Muscle of leg (tissue), 16 donors: ENCODE measurements at places on chromosomes 12 and 14. TPM values are rescaled to one million over a fixed set of nuclear protein-coding genes. Genes with fewer than 3 reads are reported as not detected.

DNA sequence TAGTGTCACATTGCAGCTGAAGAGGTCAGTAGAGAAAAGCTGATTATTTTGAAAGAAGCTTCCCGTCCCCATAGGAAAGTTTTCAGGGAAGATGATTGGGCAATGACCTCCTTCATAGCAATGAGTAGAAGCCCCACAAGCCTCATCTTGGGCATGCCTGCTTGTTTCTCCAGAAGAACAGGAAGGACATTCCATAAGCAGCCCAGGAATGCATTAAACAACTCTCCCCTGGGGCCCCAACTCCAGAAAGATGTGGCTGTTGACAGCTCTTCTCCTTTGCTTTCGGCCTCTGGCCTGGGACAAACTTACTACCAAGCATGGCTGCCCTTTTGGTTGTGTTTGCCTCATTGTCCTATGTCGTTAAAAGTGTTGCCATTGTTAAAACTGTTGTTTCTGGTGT lies 5.7 kb upstream of the VDR start:
- peaks cover 2% of the 10 kb centered on the region for H3K4me1 ChIP-seq
- peaks cover 16% of the 10 kb centered on the region for H3K27me3 ChIP-seq
- no peak overlapping the region for H3K27ac ChIP-seq
- no peak for DNase-seq
- no peak overlapping the region for H3K4me3 ChIP-seq
- H3K36me3 ChIP-seq, result no peaks in the 10 kb centered on the region

GRCh38 chr14:71698027-71698426 lies 234.2 kb upstream of the RGS6 start:
- no peaks in the 10 kb centered on the region for H3K27me3 ChIP-seq
- no peak overlapping the region for H3K27ac ChIP-seq

Gene PLA2G1B
- not detected for polyA plus RNA-seq

Gene APOF
- polyA plus RNA-seq, result not detected

Gene CHST11
- 2.2 TPM for polyA plus RNA-seq

DNA sequence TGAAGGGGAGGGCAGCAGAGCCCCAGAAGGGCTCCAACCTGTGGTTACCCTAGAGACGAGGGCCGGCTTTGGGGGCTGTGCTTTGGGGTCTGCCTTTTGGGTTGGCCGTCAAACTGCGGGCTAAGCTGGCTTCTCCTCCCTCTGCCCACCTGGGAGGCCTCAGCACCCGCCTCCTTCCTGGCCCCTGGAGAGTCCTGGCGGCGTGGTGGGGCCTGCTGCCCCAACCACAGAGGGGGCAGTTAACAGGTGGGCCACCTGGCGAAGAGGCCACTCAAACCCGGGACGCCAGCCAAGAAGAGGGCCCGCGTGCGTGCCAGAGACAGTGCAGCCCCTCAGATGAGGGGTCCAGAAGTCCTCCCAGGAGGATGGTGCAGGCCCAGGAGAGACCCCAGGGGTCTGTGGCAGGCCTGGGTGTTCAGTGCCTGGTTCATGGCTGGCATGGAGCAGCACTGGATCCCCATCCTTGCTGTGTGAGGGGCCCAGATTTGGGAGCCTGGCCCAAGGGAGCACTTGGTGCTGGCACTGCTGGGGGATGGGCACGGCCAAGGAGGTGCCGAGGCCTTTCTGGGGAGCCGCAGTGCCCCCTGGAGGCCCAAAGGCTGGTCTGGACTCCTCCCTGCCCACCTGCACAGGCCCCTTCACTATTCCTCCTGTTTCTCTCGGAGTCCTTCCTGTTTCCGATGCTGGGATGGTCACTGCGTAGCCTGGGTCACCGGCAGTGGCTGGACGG lies 48.8 kb downstream of the LRCOL1 start:
- peaks cover 6% of the 10 kb centered on the region for H3K36me3 ChIP-seq
- peak overlapping the region; percentile 59 for H3K4me3 ChIP-seq
- H3K27ac ChIP-seq, result no peak overlapping the region
- H3K4me1 ChIP-seq, result peaks cover 25% of the 10 kb centered on the region
- no peak for DNase-seq

Gene REP15
- 1.9 TPM for polyA plus RNA-seq

- H3K4me3 ChIP-seq, result no peak overlapping the region
- peaks cover 32% of the 10 kb centered on the region for H3K4me1 ChIP-seq
- H3K27ac ChIP-seq, result no peak overlapping the region
- no peaks in the 10 kb centered on the region for H3K36me3 ChIP-seq
Measured at GRCh38 chr14:81453166-81453766, 53.1 kb upstream of the STON2 start.

- H3K36me3 ChIP-seq, result no peaks in the 10 kb centered on the region
- no peak overlapping the region for H3K27ac ChIP-seq
- no peak for DNase-seq
- no peaks in the 10 kb centered on the region for H3K27me3 ChIP-seq
- no peak overlapping the region for H3K4me3 ChIP-seq
- H3K4me1 ChIP-seq, result no peaks in the 10 kb centered on the region
Measured at GRCh38 chr12:81294325-81295190, 216.7 kb downstream of the ACSS3 start.

DNA sequence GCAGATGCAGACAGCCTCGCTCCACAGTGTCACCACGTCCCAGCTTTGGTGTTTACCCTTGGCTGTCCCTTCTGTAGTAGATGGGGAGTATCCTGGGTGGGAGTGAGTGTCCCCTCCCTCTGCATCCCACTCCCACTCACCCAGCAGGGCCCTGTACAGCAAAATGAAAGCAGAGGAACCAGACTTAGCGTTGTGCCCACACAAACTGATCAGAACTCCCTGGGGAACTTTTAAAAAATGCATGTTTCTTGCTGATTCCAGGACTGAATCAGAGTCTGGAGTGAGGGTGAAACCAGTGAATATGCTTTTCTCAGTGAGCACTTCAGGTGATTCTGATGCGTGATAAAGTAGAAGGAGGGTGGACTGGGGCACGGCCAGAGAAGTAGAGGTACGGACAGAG lies 2.9 kb downstream of the ACVRL1 start:
- peak overlapping the region; percentile 81 for H3K27ac ChIP-seq
- peaks cover 83% of the 10 kb centered on the region for H3K4me1 ChIP-seq
- H3K4me3 ChIP-seq, result no peak overlapping the region
- no peak for DNase-seq
- no peaks in the 10 kb centered on the region for H3K27me3 ChIP-seq
- H3K36me3 ChIP-seq, result peaks cover 35% of the 10 kb centered on the region

DNA sequence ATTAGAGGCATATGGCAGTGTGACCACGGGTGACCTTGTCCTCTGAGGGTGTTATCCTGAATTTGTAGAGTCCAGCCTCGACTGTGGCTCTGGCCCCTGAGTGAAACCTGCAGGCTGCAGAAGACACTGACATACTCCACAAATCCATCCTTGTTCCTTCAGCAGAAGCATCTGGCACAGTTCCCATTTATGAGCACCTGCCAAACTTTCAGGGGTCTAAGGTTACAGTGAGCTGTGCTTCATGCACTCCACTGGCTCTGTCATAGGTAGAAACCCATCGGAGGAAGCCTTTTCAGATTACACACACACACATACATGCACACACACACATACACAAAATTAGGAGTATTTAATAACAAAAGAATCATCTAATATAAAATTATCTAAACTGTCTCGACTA lies 13.6 kb upstream of the NUAK1 start:
- H3K27me3 ChIP-seq, result peaks cover 5% of the 10 kb centered on the region
- H3K4me1 ChIP-seq, result peaks cover 12% of the 10 kb centered on the region
- H3K4me3 ChIP-seq, result no peak overlapping the region
- H3K27ac ChIP-seq, result no peak overlapping the region
- no peaks in the 10 kb centered on the region for H3K36me3 ChIP-seq

- H3K4me3 ChIP-seq, result no peak overlapping the region
- H3K27me3 ChIP-seq, result no peaks in the 10 kb centered on the region
- DNase-seq, result no peak
- H3K4me1 ChIP-seq, result peaks cover 22% of the 10 kb centered on the region
- peak overlapping the region; percentile 13 for H3K27ac ChIP-seq
Measured at GRCh38 chr14:22555384-22556011, 33.5 kb downstream of the DAD1 start.

Gene NTS
- 3.3 TPM for polyA plus RNA-seq

Gene KRT85
- not detected for polyA plus RNA-seq

Gene NRDE2
- 8.7 TPM for polyA plus RNA-seq

- peaks cover 3% of the 10 kb centered on the region for H3K27me3 ChIP-seq
- H3K27ac ChIP-seq, result no peak overlapping the region
- H3K36me3 ChIP-seq, result no peaks in the 10 kb centered on the region
- no peak overlapping the region for H3K4me3 ChIP-seq
- H3K4me1 ChIP-seq, result no peaks in the 10 kb centered on the region
- DNase-seq, result peak; percentile 54
Measured at GRCh38 chr12:95574799-95575452, 23.6 kb upstream of the USP44 start.

- no peak overlapping the region for H3K4me3 ChIP-seq
- peaks cover 2% of the 10 kb centered on the region for H3K27me3 ChIP-seq
- peaks cover 51% of the 10 kb centered on the region for H3K4me1 ChIP-seq
- H3K36me3 ChIP-seq, result no peaks in the 10 kb centered on the region
- peak overlapping the region; percentile 55 for H3K27ac ChIP-seq
Measured at GRCh38 chr12:117437516-117438255, 76.3 kb upstream of the NOS1 start.

Gene LTB4R
- polyA plus RNA-seq, result 5.1 TPM

DNA sequence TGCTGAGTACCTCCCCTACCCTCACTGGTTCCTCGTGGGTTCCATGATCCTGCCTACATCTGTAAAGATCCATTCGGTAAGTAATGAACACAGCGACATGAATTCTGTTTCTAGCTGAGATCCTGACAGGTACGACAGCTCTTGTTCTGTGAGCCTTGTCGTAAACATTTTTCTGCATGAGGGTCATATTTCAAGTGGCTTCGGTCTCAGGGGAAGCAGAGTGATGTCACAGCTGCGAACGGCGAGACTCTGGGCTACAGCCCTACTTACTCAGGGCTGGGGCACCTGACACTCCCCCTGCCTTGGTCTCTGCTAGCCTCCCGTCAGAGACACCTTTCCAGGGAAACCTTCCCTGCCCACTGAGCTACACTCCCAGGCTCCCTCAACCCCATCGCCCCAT lies 85.8 kb downstream of the RBM19 start:
- H3K4me3 ChIP-seq, result no peak overlapping the region
- no peaks in the 10 kb centered on the region for H3K27me3 ChIP-seq
- peaks cover 10% of the 10 kb centered on the region for H3K36me3 ChIP-seq
- H3K4me1 ChIP-seq, result peaks cover 11% of the 10 kb centered on the region

GRCh38 chr14:55074662-55075061 lies 23.2 kb downstream of the MAPK1IP1L start:
- H3K27ac ChIP-seq, result no peak overlapping the region
- peak; percentile 34 for DNase-seq
- peaks cover 20% of the 10 kb centered on the region for H3K4me1 ChIP-seq
- no peak overlapping the region for H3K4me3 ChIP-seq
- H3K36me3 ChIP-seq, result peaks cover 3% of the 10 kb centered on the region

DNA sequence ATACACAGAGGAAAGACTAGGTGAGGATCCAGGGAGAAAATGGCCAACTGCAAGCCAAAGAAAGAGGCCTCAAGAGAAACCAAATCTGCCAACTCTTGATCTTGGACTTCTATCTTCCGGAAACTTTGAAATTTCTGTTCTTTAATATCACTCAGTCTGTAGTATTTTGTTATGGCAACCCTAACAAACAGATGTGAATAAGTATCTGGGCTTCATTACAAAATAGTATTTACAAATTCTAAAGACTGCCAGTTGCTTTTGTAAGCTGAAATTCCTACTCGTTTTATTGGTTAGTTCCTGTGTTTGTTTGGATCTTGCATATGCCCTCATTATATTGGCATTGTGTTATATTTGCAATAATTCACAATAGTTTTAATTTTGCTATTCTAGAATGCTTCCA lies 143.2 kb upstream of the USP15 start:
- no peaks in the 10 kb centered on the region for H3K36me3 ChIP-seq
- no peak overlapping the region for H3K4me3 ChIP-seq
- H3K4me1 ChIP-seq, result no peaks in the 10 kb centered on the region
- peak; percentile 82 for DNase-seq

Gene ATF7IP
- 26.5 TPM for polyA plus RNA-seq

Gene CFAP54
- polyA plus RNA-seq, result 0.38 TPM

Gene NTN4
- polyA plus RNA-seq, result 34.2 TPM
